ENCODE measurements at places on chromosomes 7 and 10.
A peak's percentile ranks its signal among the peaks of the same experiment; 100 is the strongest.

- no peak for DNase-seq
These were observed 82.8 kb downstream of the CACNA2D1 start for GRCh38 chr7:82360591-82361368.

DNA sequence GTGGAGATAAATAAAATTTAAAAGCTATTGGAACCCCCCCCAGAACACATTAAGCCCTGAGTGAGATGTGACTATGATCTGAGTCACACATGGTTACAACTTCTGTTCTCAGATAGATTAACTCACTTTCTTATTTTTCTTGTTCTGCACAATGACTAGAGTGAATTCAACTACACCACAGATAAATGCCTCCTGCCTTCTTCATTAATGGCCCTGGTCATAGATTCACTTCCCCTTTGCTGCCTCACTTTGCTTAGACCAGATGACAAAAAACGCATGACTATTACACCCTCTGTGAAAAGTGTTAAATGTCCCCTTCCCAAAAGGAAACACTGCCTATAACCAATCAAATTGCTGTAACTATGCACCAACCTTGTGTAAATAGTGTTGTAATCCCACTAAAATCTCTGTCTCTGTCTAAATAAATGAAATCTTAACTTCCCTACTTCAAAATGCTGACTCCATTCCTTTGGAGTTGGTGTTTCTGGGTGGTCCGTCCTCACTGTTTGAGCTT, 49.4 kb downstream of the AKR1D1 start:
- DNase-seq = peak; percentile 14

GRCh38 chr10:75552171-75552570, 120.7 kb downstream of the LRMDA start:
- no peak for DNase-seq

GRCh38 chr10:44279426-44280126, 105.3 kb downstream of the CXCL12 start:
- DNase-seq = no peak

DNA sequence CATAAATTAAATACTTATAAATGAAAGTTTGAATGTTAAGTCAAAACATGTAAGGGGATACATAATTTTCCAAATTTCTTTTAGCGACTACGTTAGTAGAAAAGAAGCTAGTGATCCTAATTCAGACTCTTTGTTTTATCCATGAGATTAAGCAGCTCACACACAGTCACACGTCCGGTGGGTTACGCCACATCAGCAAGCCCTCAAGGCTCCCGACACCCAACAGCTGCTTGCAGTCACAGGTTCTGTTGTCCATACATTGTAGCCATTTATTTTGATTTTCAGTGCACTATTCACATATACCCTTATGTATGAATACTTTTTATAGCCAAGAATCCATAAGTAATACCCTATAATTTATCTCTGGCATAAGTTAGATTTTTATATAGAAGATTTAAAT, 39.5 kb downstream of the XRCC2 start:
- no peak for DNase-seq

DNA sequence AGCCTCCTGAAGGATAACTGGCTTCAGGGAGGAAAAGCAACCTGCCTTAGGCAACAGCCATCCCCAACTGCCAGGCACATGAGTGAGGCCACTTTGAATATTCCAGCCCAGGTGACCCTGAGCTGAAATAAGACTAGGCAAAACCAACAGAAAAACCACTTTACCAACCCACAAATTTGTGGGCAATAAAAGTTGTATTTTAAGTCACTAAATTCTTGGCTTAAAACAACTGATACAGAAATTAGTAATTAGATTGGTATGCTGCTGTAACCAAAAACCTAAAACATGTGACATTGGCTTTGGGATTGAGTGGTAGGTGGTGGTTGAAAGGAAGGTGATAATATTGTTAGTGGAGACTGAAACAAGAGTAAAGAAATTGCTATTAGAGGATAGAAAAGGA, 39.9 kb downstream of the ABCB4 start:
- no peak for DNase-seq

DNA sequence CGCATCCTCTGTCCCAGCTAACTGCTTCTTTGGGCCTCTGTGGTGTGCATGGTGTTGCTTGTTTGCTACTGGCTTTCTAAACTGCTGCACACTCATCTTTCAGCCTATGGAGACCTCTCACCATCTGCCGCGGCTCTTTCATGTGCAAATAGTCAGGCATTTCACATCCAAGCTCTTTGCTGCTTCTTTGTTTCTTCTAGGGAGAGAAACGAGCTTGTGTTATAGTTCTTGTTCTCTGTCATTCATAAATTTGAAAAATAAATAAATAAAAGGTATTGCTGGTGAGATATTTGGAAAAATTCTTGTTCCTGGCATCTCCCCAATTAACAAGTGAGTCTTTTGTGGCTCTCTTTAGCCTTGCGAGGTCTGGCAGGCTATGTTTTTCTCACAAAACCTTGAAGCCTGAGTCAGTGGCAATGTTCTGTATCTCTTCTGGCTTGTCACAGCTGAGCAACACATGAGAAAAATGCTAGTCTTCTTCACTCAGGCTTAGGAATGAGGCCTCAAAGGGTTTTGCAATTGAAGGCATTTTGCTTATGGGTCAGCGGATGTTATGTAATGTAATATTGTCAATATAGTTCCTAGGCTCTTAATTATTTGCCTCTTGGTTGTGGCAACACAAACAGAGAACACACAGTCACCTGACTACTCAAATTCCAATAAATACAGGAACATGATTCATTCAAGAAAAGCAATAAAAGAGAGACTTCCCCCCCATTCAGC, 274.0 kb downstream of the FRMD4A start:
- DNase-seq = no peak

GRCh38 chr7:133829336-133829897, 297.7 kb upstream of the LRGUK start:
- no peak for DNase-seq

- peak; percentile 66 for DNase-seq
These were observed 666 bp downstream of the TMEM139 start for GRCh38 chr7:143285470-143285778.

DNA sequence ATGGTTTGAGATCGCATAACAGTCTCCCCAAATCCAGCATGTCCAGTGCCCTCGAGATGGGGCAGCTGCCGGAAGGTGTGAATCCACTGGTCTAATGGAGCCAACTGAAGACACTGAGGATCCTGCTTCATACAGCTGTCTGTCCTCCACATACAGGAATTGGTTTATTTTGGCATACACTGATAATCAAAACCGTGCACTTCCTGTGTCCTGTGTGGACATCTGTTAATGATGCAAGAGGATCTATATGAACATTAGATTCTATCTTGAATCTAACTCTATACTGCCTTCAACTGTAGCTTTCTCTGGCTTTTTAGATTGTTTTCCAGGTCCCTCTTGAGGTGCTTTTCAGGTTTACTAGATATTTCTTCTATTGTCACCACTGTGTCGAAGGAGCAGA, 3.0 kb upstream of the JAZF1 start:
- DNase-seq = no peak

DNA sequence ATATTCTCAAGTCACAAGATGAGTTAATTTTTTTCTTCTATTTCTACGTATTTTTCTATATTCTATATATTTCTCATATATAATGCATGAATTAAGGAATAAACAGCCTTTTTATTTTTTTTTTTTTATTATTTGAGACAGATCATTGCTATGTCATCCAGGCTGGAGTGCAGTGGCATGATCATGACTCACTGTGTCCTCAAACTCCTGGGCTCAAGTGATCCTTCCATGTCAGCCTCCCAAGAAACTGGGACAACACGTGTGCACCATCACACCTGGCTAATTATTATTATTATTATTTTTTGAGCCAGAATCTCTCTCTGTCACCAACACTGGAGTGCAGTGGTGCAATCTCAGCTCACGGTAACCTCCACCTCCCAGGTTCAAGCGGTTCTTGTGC, 1.5 kb downstream of the CLDN12 start:
- no peak for DNase-seq

- DNase-seq = no peak
These were observed 22.7 kb downstream of the RAMP3 start for GRCh38 chr7:45180084-45180986.

- DNase-seq = no peak
These were observed 53.5 kb upstream of the WAC start for GRCh38 chr10:28479425-28479865.

DNA sequence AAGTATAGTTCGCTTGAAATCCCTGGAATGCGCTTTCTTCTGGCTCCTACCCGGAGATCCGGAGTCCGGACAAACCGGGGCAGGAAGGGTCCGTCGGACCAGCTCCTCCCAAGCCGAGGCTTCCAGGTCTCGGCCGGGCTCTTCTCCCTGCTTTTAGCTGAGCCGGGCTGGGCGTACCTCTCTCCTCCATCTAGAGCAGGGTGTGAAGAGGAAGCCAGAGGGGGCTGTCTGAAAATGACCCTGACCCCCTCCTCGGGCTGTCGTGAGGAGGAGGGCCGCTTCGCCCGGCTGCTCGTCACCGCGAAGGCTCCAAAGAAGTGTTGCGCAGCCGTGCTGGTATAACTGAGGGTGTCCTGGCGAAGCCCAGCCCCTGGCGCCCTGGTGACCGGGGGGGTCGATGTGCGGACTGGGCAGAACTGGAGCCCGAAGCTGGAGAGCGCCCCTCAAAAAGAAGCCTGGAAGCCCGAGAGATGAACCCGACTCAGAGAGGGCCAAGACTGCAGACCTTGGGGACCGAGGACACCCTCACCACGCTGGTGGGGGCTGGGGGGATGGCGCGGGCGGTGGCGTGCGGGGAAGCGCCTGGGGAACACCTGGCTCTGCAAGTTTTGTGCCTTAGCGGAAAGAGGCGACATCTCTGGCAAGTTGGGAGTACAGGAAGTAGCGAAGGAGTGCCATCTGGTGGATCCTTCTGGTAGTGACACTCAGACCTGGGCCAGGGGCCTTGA, 5.7 kb downstream of the KAZALD1 start:
- peak; percentile 84 for DNase-seq

Measured in A549 (cell line).